ENCODE measurements at places on chromosomes 5 and 9.

DNA sequence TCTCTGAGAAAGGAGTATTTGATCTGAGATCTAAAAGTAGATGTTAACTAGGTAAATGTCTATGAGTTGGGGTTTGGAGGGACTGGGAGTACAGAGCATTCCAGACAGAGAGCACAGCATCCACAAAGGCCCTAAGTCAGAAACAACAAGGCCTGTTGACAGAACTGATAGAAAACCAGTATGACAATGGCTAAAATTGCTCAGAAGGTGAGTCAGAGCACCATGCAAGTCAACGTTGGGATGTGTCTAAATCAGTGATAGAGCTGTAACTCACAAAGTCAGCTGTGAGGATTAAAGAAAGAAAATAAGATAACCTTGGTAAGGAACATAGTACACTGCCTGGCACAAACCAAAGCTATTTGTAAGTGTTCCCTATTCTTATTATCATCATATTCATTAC, 124.0 kb downstream of the CETN3 start:
- DNase-seq = no peak

- DNase-seq = no peak
Observed at GRCh38 chr5:124235576-124235975, 510.9 kb downstream of the ZNF608 start.

DNA sequence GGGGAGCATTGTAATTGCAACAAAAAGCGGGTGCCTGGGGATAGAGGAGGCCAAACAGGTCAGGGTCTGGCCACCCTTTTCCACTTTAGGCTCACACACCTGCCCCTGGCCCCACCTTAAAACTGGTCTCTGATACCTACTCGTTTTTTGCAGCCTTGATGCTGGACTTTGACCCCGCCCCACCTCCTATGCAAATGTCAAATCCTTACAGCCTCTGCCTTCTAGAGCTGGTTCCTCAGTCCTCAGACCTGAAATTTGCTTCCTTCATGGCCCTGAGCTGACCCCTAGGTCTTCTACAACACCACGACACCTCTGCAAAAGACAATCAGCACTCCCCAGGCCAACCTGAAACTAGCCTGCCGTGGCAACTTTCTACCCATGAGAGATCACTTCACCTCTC, 37.7 kb downstream of the SMIM23 start:
- no peak for DNase-seq

DNA sequence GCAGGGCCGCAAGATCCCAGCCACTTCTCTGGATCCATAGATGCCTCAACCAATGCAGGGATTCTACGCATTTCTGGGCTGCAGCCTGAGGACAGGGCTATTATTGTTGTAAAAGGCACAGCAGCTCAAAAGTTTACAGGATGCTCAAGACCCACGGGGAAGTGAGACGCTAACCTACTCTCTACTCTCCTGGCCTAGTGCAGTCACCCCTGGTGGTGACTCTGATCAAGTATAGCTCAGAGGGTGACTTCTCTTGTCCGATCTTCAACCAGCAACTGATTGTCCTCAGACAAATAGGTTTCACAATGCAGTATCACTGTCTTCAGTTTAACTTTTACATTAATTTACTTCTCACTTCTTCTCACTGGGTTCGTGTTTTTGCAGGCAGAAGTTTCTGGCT, 34.3 kb upstream of the ZNF354B start:
- no peak for DNase-seq

DNA sequence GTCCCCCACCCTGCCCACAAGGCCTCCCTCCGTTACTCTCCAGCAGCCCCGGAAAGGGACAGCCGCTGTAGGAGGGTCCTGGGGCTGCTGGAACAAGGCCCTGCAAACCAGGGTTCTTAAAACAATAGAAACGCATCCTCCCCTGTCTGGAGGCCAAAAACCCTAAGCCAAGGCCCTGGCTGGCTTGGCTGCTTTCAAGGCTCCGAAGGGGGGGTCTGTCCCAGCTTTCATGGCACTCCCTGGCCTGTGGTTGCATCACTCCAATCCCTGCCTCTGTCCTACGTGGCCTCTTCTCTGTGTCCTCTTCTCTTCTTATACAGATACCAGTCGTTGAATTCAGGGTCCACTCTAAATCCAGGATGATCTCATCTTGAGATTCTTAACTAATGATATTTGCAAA, 7.4 kb upstream of the UBAC1 start:
- no peak for DNase-seq

- no peak for DNase-seq
Observed at GRCh38 chr5:5483880-5484598, 61.6 kb downstream of the ICE1 start.

GRCh38 chr9:133429641-133430161, 7.5 kb downstream of the ADAMTS13 start:
- DNase-seq = no peak

DNA sequence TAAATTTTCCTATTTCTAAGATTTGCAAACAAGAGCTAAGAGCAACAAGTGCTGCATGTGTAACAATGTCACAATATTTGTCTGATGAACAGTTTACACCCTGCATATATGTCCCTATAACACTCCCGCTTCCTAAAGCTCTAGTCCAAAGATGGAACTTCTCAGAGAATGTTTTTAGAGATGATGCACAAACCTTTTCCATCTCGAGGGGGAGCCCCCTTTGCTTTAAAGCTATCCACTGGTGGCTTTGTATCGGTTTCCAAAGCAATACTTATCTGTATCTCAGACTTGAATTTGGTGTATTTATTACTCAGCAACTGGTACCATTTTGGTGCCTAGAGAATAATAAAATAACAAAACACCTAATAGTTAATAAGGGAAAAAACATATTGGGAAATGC, 11.0 kb downstream of the CEP120 start:
- no peak for DNase-seq
